Fibroblast of villous mesenchyme (primary cell): ENCODE measurements at places on chromosomes 11 and 22.

GRCh38 chr11:13118194-13118593 lies 109.1 kb downstream of the RASSF10 start:
- DNase-seq: peak; percentile 77

DNA sequence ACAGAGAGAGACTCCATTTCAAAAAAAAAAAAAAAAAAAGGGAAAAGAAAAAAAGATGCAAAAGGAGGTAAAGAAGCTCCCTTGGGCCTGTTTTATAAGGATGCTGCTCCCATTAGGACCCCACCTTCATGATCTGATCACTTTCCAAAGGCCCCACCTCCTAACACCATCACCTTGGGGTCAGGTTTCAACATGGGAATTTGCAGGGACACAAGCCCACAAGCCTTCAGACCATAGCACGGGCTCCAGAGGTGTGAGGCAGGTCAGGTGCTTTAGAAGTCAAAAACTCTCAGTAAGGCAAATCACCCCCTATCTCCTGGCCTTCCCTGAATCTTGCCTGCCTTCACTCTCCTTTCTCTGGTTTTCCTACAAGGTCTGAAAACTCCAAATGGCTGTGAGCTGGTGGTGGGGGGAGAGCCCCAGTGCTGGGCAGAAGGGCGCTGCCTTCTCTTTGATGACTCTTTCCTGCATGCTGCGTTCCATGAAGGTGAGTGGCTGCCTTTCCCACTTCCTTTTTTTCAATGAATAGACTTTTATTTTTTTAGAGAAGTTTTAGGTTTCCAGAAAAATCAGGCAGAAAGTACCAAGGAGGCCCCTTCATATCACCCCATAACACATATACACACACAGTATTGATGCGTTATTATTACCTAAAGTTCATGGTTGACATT lies 13.2 kb downstream of the ASPHD2 start:
- no peak for DNase-seq

GRCh38 chr11:27786864-27787263 lies 86.6 kb upstream of the BDNF start:
- no peak for DNase-seq

GRCh38 chr22:40252146-40252545 lies 74.4 kb downstream of the TNRC6B start:
- DNase-seq: no peak

DNA sequence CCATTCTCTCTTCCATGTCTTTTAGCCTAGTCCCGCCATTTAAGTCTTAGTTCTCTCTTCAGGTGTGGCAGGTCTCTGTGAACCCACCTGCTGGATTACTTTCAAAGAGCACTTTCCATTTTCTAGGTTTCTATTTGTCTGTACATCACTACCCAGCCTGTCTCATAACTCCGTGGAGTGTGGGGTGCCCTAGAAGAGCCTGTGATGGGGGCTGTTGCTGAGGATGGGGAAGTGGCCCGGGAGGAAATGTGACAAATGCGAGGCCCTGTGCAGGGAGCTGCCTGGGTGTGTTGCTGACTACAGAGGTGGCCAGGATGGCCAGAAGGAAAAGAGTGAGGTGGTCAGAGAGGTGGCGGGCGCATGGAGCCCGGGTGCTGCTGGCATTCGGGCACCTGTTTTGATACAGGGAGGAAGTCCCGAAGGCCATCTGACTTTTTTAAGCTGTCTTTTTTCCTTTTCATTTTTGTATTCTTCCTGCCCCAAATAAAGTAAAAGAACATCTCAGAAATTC lies 10.7 kb downstream of the DGCR8 start:
- no peak for DNase-seq

DNA sequence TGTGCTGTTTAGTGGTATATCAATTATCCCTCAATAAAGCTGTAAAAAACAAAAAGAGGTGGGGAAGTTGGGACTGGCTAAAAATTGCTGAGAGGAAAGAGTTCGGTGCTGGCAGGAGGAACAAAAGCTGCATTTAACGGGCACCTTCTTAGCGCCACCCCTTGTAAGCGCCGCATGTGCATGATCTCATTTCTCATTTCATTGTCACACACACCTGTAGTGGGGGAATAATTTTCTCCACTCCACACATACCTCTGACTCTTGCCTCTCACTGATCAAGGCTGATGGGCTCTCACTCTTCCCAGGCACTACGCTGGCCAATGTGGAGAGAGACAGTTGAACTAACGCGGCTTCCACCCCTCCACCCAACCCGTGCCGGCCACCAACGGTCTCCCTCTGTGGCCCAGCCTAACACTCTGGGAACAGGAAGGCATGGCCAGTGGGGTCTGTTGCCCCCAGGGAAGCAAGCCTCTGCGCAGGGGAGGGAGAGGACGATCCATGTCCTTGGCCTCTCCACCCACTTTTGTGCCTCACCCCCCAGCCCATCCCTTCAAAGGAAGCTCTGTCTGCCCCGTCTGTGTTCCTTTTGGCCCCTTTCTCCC lies 186.7 kb upstream of the SYT13 start:
- no peak for DNase-seq

GRCh38 chr11:48108231-48109045 lies 108.2 kb upstream of the OR4B1 start:
- no peak for DNase-seq

- no peak for DNase-seq
These were observed 1180.8 kb downstream of the JRKL start for GRCh38 chr11:97570636-97571035.

DNA sequence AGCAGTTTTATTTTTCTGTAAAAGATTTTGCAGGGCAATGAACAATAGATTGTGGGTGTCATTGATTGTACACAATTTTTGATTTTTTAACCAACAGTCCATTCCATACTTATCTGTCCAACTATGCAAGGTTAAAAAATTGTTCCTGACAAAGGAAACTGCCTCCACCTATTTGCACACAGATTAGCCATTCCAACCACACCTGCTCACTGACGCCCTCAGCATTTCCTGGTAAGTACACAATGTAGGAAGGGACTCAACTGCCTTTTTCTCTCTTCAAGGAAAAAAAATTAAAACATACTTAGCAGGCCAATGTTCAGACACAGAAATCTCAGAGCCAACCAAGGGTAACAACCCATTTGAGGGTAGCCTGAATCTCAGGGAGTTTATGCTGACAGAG lies 4.3 kb upstream of the FUT4 start:
- DNase-seq: no peak

DNA sequence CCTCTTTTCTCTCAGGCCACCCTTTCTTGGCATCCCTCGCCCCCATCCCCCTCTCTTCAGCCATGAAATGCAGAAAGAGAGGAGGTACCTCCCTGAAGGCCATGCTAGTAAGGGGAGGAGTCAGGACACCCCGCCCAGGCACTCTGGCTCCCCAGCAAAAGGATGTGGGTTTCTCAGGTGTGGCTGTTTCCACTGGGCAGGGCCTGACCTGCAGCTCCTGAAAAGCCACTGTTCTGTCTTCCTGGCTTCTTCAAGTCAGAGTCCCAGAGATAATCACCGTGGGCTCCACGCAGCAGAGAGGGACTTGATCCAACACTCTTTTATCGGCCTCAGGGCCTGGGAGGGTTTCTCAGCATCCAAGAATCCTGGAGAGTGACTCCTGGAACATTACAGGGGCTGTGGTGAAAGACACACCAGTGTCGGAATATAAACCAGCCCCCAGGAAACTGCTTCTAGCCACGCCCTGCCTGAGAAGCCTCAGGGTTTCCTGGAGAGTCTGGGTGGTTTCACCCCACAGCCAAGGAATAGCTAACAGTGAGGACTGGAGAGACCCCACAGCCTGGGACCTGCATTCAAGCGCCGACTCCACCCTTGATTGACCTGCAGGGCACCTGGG lies 45.7 kb upstream of the TSPAN18 start:
- DNase-seq: peak; percentile 11

GRCh38 chr22:36715647-36716046 lies 12.1 kb upstream of the CACNG2 start:
- no peak for DNase-seq

DNA sequence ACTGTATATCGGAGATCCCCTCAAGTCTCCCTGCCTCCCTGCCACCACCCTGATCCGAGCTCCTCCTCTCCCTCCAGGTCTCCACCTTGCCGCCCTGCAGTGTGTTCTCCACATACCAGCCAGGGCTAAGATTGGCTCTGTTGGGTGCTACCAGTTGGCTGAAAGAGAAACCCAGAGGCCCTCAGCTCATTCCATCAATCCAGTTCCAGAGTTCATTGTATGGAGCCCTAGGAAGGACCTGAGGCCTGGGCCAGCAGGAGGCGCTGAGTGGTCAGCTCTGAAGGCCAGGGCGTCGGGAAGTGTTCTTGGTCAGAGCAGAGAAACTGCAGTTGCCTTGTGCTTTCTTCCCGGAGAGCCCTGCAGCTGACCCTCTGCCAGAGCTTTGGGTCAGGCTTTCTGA lies 2.2 kb upstream of the TOP3B start:
- DNase-seq: peak; percentile 11

- no peak for DNase-seq
These were observed 91.6 kb upstream of the OR9Q1 start for GRCh38 chr11:57932105-57932504.
